ENCODE measurements at places on chromosomes 5 and 9. TPM values are rescaled to one million over a fixed set of nuclear protein-coding genes. Genes with fewer than 3 reads are reported as not detected.

DNA sequence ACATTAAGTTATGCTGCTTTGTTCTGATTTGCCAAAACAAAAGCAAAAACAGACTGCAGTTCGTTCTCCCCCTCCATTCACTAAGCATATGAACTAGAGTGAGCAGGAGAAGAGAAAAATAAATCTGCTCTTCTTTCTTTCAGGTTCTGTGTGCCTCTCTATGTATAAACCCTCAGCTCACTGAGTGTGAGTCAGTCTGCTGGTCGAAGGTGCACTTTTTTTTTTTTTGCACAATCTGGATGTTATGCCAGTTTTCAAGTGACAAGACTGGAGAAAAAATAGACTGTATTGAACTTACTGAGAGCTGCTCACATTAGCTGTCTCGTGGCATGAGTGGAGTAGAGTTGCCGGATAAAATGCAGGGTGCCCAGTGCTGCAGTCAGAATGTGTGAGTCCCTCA lies 244.6 kb upstream of the ATP10B start:
- DNase-seq = no peak
- H3K4me3 ChIP-seq = peak overlapping the region; percentile 9
- H3K4me1 ChIP-seq = peaks cover 28% of the 10 kb centered on the region
- no peaks in the 10 kb centered on the region for H3K27me3 ChIP-seq

- H3K27ac ChIP-seq = peak overlapping the region; percentile 89
- peaks cover 17% of the 10 kb centered on the region for H3K4me1 ChIP-seq
- no peaks in the 10 kb centered on the region for H3K36me3 ChIP-seq
- no peaks in the 10 kb centered on the region for H3K27me3 ChIP-seq
- DNase-seq = no peak
- peak overlapping the region; percentile 52 for H3K4me3 ChIP-seq
Observed at GRCh38 chr5:25448190-25448621, 803.4 kb upstream of the CDH10 start.

The PCDHB11 gene
- total RNA-seq = 4.7 TPM

DNA sequence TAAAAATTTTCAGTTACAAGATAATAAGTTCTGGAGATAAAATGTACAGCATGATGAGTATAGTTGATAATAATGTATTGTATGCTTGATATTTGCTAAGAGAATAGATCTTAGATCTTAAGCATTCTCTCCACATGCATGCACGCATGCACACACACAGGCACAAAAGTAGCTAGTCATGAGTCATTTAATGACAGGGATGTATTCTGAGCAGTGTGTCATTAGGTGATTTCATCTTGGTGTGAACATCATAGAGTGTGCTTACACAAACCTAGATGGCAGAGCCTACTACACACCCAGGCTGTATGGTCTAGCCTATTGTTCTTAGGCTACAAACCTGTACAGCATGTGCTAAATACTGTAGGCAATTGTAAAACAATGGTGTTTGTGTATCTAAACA lies 124.2 kb downstream of the PTTG1 start:
- no peak overlapping the region for H3K27ac ChIP-seq
- H3K4me1 ChIP-seq = peaks cover 7% of the 10 kb centered on the region
- no peaks in the 10 kb centered on the region for H3K36me3 ChIP-seq
- no peak overlapping the region for H3K4me3 ChIP-seq

DNA sequence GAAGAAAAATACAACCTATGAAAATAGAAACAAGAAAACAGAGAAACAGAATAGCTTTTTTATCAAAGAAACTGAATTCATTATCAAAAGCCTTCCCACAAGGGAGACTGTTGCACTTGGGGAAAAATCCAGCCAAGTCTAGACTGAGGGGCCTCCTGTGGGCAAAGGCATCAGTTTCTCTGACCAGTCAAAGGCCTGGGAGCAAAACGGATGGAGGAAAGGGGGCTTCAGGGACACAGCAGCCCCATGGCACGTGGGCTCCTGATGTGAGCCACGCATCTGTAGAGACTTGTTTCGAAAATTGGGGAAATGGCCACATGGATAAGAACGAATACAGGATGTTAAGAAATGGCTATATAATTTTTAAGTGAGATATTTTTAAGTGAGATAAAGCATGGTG lies 21.1 kb downstream of the ZDHHC11B start:
- H3K27me3 ChIP-seq = peaks cover 4% of the 10 kb centered on the region
- peaks cover 17% of the 10 kb centered on the region for H3K4me1 ChIP-seq
- no peak overlapping the region for H3K4me3 ChIP-seq
- no peak overlapping the region for H3K27ac ChIP-seq
- DNase-seq = no peak

GRCh38 chr9:6230037-6230780 lies 14.6 kb downstream of the IL33 start:
- no peaks in the 10 kb centered on the region for H3K36me3 ChIP-seq
- DNase-seq = no peak
- H3K4me3 ChIP-seq = no peak overlapping the region
- H3K4me1 ChIP-seq = peaks cover 8% of the 10 kb centered on the region
- no peak overlapping the region for H3K27ac ChIP-seq
- H3K27me3 ChIP-seq = no peaks in the 10 kb centered on the region

The SAXO1 gene
- total RNA-seq = 0.22 TPM

The SLC1A1 gene
- 3.8 TPM for total RNA-seq

The AMBP gene
- 678 TPM for total RNA-seq

The CCL27 gene
- 0.67 TPM for total RNA-seq

DNA sequence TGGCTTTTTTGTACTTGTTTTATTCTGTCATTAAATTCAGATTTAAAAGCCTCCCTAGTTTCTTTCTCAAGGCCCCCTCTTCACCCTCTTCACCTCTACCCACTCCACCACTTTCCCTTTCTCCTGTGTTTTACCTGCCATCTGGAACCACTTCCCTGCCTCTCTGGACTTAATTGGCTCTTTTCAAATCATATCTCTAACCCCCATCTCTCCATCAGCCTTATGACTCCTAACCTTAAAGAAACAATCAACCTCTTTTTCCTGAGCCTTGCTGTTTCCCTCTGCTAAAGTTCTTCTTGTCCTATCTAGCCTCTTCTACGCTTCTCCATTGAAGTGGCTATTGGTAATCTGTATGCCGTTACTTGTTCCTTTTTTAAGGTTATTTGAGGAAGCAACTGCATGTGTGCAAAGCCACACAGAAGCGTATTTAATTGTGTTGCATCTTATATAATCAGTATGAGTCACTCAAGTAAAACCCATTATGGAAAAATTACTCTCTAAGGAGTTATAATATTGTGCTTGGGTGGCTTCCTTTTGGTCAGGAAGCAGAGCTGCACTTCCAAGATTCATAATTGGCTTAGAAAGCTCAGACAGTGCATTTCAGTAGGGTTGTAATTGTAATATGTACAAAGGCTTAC lies 653.6 kb upstream of the ITGA1 start:
- H3K4me1 ChIP-seq = no peaks in the 10 kb centered on the region
- no peaks in the 10 kb centered on the region for H3K36me3 ChIP-seq
- no peaks in the 10 kb centered on the region for H3K27me3 ChIP-seq
- H3K4me3 ChIP-seq = no peak overlapping the region

GRCh38 chr9:120655005-120655622 lies 59.2 kb downstream of the MEGF9 start:
- DNase-seq = no peak
- no peak overlapping the region for H3K27ac ChIP-seq
- H3K36me3 ChIP-seq = peaks cover 3% of the 10 kb centered on the region
- H3K27me3 ChIP-seq = no peaks in the 10 kb centered on the region
- H3K4me1 ChIP-seq = peaks cover 10% of the 10 kb centered on the region
- no peak overlapping the region for H3K4me3 ChIP-seq

The KLF9 gene
- total RNA-seq = 0.57 TPM

DNA sequence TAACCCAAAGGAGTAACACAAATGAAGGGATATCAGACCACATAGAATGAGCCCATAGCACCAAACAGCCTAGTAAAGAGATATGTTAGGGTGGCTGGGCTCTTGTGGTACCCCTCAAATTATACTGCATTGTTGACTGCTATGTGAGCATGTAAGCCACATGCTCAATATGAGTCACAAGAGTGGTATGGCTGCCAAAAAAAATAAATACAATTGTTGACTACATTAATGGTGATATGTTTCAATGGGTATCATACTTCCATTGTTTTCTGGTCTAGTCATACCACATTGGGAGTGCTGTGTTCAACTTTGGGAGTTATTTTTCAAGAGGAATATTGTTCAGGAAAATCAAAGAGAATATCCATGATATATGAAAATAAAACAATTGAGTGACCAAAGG lies 162.4 kb upstream of the PIK3R1 start:
- no peak for DNase-seq
- peaks cover 13% of the 10 kb centered on the region for H3K4me1 ChIP-seq
- H3K27ac ChIP-seq = no peak overlapping the region

DNA sequence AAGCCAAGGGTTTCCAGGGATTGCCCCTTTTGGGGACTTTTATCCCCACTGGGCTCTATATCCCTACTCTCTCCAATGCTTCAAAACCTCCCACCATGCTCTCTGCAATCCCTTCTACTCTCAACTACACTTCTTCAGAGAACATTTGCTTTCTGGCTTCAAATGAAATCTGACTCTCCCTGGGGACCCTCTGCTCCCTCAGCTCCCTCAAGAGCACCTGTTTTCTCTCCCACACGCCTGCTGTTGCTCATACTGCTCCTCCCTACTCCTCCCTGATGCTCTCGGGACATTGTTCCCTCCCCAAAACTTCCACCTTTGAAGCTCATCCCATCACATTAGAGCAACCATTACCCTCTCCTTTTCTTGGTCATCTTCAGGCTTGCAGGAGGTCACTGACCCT lies 344.9 kb downstream of the CDK5RAP2 start:
- no peaks in the 10 kb centered on the region for H3K36me3 ChIP-seq
- DNase-seq = no peak
- no peak overlapping the region for H3K4me3 ChIP-seq
- peaks cover 17% of the 10 kb centered on the region for H3K27me3 ChIP-seq
- no peak overlapping the region for H3K27ac ChIP-seq

- H3K27ac ChIP-seq = no peak overlapping the region
- peaks cover 29% of the 10 kb centered on the region for H3K27me3 ChIP-seq
- no peaks in the 10 kb centered on the region for H3K4me1 ChIP-seq
- no peak for DNase-seq
- H3K4me3 ChIP-seq = no peak overlapping the region
Observed at GRCh38 chr5:174283211-174284005, 237.9 kb downstream of the NSG2 start.

- no peak overlapping the region for H3K4me3 ChIP-seq
- peaks cover 6% of the 10 kb centered on the region for H3K4me1 ChIP-seq
- peaks cover 23% of the 10 kb centered on the region for H3K27me3 ChIP-seq
Observed at GRCh38 chr5:135245521-135246499, 153.2 kb downstream of the MACROH2A1 start.

DNA sequence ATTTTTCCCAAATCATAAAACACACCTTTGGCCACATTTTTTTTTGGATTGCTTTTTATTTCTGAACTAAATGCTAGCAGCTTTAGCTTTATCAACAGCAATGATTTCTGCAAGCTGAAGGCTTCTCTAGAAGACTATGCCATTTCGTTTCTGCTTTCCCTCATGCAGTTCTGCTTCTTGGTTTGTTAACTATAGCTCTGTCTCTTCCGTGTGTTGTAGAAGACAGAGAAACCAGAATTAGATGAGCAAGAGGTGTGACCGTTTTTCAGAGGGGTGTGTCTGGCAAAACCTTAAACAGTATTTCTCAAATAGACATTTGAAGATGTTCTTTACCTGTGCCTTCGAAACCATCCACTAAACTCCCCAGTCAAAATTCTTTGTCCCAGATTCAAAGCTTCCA lies 131.5 kb downstream of the ZNF462 start:
- no peak overlapping the region for H3K4me3 ChIP-seq
- H3K36me3 ChIP-seq = peaks cover 48% of the 10 kb centered on the region
- no peak overlapping the region for H3K27ac ChIP-seq
- no peaks in the 10 kb centered on the region for H3K27me3 ChIP-seq
- H3K4me1 ChIP-seq = no peaks in the 10 kb centered on the region

- H3K27me3 ChIP-seq = peaks cover 23% of the 10 kb centered on the region
- no peak for DNase-seq
- H3K27ac ChIP-seq = no peak overlapping the region
- no peaks in the 10 kb centered on the region for H3K36me3 ChIP-seq
- H3K4me3 ChIP-seq = no peak overlapping the region
Observed at GRCh38 chr5:69006030-69006429, 87.8 kb upstream of the SLC30A5 start.

DNA sequence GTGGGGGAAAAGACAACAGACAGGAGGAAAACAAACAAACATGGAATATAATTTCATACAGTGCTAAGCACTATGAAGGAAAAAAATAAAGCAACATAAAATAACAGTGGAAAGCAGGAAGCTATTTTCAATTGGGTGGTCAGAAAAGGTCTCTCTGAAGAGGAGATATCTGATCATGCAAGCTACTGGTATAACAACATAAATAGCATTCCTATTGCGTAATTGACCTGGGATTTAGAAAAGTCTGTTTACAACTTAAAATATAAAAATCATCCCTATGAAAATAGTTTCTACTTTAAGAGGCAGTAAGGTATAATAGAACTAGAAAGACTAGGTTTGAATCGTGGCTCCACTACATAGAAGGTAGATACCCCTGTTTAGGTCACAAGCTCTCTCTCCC lies 61.4 kb downstream of the FBXW11 start:
- H3K4me3 ChIP-seq = no peak overlapping the region
- no peaks in the 10 kb centered on the region for H3K36me3 ChIP-seq
- peak overlapping the region; percentile 55 for H3K27ac ChIP-seq

The FOXD4 gene
- 0.50 TPM for total RNA-seq

- no peaks in the 10 kb centered on the region for H3K4me1 ChIP-seq
- H3K27me3 ChIP-seq = peaks cover 2% of the 10 kb centered on the region
- H3K36me3 ChIP-seq = no peaks in the 10 kb centered on the region
- no peak for DNase-seq
- no peak overlapping the region for H3K27ac ChIP-seq
- no peak overlapping the region for H3K4me3 ChIP-seq
Observed at GRCh38 chr9:98658951-98659351, 49.8 kb downstream of the GABBR2 start.

DNA sequence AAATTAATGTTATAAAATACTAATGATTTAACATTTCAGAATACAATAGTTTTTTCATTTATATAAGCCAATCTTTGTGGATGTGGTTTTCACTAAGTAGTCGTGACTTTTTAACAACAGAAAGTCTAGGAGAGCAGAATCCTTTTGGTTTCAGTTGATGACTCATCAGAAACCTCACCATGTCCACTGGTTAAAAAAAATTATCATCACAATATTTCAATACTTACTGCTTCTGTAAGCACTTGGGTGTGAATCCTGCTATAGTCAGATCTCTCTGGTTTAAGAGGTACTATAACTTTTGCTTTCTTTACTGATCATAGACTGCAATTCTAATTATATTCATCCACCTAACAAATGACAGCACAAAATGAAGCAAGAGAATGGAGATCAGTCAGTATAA lies 77.2 kb downstream of the MRPS30 start:
- H3K4me3 ChIP-seq = no peak overlapping the region
- no peaks in the 10 kb centered on the region for H3K36me3 ChIP-seq
- H3K27me3 ChIP-seq = no peaks in the 10 kb centered on the region
- H3K4me1 ChIP-seq = no peaks in the 10 kb centered on the region
- no peak overlapping the region for H3K27ac ChIP-seq

The ANKRD18A gene
- total RNA-seq = 2.2 TPM

- H3K4me1 ChIP-seq = peaks cover 5% of the 10 kb centered on the region
- H3K4me3 ChIP-seq = no peak overlapping the region
- H3K27me3 ChIP-seq = no peaks in the 10 kb centered on the region
- H3K27ac ChIP-seq = no peak overlapping the region
- peaks cover 3% of the 10 kb centered on the region for H3K36me3 ChIP-seq
Observed at GRCh38 chr9:113538131-113538530, 74.6 kb downstream of the RGS3 start.

All from progenitor cell of endocrine pancreas (in vitro differentiated cells).